ENCODE measurements at places on chromosomes 6 and 20.

DNA sequence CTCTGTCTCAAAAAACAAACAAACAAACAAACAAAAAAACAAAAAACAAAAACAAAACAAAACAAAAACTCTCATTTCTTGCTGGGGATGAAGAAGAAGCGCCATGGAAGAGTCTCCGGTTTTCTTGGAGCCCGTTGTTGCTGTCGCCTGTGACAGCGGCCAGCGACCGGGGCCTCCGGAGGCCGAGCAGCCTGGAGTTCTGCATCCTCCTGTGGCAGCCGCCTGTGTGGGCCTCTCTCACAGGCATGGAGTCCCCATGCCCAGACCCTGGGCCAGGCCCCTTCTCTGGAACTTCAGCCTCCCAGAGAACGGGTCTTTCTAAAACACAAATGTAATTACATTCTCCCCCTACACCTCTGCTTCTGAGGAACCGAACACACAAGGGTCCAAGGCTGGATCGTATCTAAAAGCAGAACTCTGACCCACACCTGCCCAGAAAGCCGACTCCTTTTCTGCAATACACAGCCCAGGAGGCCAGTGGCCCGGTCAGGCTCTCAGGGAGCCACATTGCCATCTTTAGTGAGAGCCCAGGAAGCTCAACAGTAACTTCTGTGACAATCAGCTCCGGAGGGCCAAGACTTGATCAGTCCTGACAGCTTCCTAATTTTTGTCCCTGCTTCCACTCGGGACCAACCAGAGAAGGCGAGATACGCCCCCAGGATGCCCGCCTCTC, 18.5 kb downstream of the DACT2 start:
- no peak for DNase-seq

DNA sequence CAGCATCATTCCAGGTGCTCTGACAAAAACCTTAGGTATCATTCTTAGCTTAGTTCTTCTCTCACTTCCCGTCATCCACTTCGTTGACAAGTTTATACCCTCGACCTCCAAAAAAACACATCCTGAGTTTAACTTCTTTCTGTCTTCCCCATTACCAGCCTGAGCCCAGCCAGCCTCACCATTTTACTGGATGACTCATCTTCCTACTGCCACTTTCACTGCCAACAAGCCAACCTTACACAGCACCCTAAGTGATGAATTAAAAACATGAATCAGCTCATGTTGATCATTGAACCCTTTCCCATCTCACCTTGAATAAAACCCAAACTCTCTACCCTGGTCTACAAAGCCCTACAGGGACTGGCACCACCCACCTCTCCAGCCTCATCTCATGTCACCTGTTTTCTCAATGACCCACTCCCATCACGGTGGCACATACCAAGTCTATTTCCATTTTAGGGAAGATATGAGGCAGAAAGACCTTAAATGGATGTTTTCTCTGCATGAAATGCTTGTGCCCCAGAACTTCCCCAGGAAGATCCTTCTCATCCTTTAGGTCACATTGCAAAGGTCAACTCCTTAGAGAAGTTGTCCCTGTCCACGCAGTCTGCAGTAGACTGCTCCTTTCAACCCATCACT, 9.9 kb upstream of the UST start:
- no peak for DNase-seq

GRCh38 chr6:166952121-166952520, 4.2 kb downstream of the RNASET2 start:
- no peak for DNase-seq

DNA sequence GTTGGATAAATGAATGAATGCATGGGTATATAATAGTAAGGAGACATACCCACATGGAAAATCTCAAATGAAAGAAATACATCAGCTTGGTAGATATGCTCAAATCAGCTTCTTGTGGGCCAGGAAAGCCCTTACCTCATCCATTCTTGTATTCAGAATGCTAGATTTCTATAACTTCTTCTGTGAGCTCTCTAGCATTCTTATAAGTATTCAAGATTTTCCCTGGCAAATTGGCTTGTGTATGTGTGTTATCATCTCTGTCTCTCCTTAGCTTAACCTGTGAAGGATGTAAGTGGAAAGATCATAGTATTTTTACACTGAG, 100.8 kb downstream of the OR2B2 start:
- no peak for DNase-seq

- DNase-seq = no peak
Observed at GRCh38 chr6:15290067-15290680, 44.3 kb downstream of the JARID2 start.

- DNase-seq = no peak
Observed at GRCh38 chr20:35866418-35867202, 87.7 kb downstream of the SCAND1 start.

GRCh38 chr6:108684771-108685329, 124.1 kb downstream of the FOXO3 start:
- no peak for DNase-seq

DNA sequence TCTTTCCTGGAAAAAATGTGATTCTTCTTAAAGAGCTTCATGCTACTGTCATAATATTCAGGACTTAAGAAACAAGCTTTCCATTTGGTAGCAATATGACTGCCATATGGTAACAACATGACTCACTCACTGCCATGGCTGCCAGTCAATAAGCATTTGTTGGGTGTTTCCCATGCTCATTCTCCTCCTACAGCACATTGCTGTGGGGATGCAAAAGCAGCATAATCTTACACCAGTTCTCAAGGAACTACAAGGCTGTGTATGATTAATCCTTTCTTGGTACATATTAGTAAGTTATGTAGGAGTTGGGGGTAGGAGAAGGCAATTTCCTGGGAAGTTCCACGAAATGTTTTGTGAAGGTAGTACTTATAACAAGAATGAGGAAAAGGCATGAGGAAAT, 76.7 kb downstream of the CEP162 start:
- DNase-seq = no peak

- no peak for DNase-seq
Observed at GRCh38 chr6:32843331-32843978, 392 bp downstream of the PSMB8 start.

DNA sequence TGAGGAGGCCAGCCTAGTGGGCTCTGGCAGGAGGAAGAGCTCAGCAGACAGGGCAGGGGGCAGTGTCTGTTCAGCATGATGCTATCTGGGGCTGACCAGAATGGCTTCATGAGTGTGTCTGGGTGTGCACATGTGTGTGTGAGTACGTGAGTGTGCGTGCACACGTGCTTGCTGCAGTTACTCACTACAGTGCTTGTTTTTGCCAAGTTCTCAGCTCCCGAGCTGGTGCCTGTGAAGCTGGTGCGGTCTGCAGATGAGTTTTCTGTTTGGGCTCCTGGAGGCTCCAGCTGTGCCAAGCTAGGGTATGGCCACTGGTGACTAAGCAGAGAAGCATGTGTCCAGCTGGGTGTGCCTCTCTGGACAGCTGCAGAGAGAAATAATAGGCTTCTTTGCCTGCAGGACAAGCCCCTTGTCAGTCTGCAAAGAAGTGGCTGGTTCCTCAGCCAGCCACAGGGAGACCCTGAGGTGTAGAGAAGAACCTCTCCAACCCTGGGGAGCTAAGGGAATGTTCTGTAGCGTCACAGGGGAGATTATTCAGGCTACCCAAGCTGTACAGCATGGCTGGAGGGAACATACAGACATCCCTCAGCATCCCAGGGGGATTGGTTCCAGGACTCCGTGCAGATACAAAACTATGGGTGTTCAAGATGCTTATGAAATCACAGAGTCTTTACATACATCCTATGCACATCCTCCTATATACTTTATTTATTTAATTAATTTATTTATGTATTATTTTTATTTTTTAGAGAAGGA, 40.2 kb upstream of the FAM50B start:
- no peak for DNase-seq

- DNase-seq = no peak
Observed at GRCh38 chr20:44031781-44032582, 117.3 kb downstream of the TOX2 start.

- DNase-seq = no peak
Observed at GRCh38 chr6:165920896-165921671, 246.6 kb downstream of the TBXT start.
